ENCODE measurements at places on chromosomes 11 and 22.

DNA sequence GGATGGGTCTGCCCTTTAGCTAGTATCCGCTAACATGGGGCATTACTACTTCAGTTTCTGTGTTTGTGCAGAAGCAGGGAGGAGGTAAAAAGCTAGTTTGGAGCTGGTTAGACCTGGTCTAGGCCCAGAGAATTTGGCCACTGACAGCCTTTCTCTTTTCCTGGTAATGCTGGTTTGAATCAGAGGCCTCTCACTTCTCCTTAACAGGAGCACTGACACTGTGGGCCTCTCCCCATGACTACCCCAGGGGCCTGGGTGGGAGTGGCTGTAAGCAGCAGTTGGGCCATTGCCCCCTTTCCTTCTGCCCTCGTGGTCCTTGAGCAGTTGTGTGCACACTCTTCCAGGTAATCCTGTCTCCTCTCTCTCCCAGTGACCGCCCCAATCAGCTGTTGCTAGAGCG, 8.5 kb upstream of the SLC25A18 start:
- no peak for DNase-seq

DNA sequence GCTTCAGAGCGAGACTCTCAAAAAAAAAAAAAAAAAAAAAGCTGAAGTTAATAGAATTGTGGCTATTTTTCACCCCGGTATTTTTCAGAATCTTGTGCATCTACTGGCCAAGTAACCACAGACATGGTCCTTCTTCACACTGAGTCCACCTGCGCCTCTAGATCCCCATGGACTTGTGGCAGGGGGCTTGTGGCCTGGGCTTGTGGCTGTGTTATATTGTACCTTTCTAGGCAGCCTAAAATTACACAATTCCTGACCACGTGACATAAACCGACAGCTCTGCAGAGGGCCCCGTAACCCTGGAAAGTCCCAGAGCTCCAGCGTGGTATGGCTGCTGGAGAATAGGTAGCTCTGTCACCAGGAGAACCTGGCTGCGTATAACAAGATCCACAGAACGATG, 10.9 kb upstream of the NAALADL1 start:
- peak; percentile 29 for DNase-seq

DNA sequence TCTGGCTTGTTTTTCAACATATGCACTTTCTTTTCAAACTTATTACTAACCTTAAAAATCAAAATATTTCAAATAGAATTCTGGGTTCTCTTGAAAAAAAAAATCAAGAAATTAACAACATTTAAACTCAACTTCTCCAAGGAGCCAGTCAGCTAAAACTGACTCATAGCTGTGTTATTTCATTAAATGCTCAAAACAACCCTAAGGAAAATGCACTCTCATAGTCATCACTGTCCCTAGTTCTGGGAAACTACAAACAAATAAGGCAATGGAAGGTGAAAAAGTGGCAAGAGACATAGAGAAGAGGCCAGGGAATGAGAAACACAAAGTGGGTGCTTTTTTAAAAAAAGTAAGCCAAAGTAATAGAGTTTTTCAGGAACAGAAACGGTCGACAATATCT, 4.1 kb upstream of the ARHGAP20 start:
- no peak for DNase-seq

DNA sequence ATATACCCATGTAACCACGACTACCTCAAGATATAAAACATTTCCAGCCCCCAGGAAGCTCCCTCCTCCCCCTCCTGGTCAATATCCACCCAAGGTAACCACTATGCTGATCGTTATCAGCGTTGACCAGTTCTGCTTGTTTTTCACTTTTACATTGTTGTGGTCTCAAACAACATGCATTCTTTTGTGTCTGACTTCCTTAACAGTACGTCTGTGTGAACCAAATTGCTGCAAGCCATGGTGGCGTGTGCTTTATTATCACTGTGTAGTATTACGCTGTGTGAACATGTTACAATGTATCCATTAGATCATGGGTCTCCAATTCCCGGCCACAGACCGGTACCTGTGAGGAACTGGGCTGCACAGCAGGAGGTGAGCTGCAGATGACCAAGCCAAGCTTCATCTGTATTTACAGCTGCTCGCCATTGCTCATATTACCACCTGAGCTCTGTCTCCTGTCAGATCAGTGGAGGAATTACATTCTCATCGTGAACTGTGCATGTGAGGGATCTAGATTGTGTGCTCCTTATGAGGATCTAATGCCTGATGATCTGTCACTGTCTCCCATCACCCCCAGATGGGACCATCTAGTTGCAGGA, 15.5 kb upstream of the GRK3 start:
- no peak for DNase-seq

DNA sequence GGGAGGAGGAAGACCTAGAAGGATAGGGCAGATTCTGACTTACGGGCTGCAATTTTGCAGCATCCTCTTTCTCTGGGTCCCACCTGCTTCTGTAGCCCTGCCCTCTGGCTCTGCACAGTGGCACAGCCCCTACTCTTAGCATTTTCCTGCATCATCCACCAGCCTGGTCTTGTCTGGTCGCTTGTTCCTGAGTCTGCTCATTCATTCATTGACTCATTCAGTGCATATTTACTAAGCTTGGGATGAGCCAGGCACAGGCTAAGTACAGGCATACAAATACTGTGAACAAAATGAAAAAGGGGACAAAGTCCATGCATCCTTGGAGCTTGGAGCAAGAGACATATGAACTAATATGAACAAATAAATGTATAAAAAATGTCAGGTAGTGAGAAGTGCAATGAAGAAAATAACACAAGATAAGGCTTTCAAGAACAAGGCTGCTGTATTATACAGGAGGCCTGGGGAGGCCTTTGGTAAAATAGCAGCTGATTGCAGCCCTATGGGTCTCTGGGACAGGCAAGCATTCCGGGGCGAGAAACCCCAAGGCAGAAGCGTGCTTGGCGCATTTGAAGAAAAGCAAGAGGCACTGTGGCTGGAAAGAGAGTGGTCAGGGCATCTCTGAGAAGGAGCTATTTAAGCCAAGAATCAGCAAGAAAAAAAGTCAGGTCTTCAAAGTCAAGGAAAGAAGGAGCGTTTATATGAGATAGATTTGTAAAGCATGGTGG, 108.0 kb upstream of the ALX4 start:
- no peak for DNase-seq

DNA sequence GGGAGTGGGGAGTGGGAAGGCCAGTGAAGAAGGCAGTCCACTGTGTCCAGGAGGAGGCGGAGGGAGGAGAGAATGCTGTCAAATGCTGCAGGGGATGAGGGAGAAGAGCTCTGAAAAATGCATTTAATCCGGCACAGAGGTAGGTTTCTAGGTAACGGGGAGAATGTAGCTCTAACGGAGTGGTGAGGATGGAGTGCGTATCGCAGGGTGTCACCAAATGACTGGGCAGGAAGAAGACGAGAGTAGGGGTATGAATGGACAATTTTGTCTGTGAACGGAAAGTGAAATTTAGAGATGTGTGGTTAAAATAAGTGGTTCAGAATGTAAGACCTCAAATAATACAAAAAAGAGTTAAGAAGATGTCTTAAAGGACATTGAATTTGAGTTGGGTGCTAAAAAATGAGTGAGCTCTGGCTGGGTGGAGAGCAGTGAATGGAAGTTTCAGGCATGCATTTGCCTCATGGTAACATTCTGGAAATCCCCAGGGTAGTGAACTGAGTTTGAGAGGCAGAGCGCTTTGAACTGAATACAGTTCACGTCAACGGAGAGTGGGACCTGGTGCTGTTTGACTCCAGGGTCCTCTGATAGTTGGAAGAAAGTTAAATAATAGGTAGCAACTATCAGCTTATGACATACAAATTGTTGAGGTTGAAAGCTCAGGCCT, 81.3 kb upstream of the CADM1 start:
- DNase-seq: peak; percentile 70

- no peak for DNase-seq
Observed at GRCh38 chr11:113947994-113948393, 26.9 kb upstream of the HTR3A start.

DNA sequence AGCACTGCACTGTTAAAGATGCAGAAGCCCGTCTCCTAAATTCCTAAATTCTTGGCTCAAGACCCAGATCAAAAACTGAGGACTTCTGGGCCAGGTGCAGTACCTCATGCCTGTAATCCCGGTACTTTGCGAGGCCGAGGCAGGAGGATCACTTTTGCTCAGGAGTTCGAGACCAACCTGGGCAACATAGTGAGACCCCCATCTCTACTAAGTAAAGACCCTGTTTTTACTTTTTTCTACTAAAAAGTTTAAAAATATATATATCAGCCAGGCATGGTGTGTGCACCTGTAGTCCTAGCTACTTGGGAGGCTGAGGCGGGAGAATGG, 29.7 kb downstream of the PDGFB start:
- no peak for DNase-seq

- peak; percentile 48 for DNase-seq
Observed at GRCh38 chr11:36376009-36376887, 80.2 kb downstream of the PRR5L start.

- DNase-seq: no peak
Observed at GRCh38 chr11:1565173-1565903, 6.7 kb downstream of the DUSP8 start.

DNA sequence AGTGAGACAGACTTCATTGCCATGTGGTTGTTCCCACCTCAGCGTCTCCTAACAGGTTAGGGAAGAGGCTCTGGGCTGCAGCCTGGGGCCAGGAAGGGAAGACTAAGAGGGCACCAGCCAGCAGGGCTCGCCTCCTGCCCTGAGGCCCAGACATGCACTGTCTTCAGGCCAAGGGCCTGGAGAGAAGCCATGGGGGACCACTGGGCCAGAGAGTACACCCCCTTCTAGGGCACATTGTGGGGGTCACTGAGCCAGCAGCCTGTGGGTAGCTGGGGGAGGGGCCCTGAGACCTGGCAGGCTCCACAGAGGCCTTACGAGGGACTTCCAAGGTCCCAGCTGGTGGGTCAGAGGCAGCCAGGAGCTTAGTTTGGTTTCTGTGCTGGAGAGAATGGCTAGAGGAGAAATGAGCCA, 25.0 kb upstream of the MYRF start:
- DNase-seq: no peak

DNA sequence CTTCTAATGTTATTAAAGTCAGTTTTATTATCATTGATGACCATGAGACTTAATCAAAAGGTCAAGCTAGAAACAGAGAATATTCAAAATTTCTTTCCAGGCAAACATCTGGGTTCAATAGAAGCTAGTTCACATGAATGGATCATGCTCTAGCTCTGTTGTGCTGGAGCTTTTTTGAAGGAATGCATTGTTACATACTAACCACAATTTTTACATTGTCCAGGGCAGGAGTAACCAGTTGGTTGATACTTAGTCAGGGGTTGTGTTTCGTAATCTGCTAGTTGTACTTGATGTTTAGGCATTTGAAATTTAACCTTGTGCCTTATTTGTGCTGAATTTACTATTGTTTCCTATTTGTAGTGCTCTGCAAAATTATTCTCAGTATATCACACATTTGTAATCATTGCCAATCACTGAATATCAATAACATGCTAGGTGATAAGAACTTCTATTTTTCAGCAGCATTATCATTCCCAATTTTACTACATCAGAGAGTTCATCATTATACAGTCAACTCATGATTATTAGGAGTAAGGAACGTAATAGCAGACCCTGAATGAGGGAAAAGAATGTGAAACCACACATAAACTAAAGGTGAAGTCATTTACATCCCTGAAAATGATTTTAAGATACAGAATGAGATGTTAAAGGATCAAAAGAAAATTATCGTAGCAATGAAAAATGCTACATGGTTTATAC, 23.2 kb downstream of the NF2 start:
- DNase-seq: no peak

DNA sequence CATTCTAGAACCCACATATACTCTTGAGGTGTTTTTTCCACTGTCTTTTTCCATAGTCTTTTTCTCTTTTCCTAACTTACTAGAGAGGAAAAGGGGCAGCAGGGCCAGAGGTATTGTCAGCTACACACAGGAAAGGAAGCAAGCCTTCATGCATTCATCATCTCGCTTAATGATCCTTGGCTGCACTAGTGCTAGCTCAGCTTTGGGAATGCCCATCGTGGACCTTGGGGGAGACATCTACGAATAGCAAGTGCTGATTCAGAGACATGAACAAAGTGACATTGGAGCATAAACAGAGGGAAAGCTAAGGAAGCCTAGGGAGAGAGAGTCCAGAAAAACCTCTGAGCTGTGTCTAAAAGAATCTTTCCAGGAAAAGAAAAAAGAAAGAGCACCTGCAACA, 466.3 kb upstream of the ARHGAP42 start:
- no peak for DNase-seq

GRCh38 chr11:113778111-113778910, 1.3 kb upstream of the CLDN25 start:
- no peak for DNase-seq

DNA sequence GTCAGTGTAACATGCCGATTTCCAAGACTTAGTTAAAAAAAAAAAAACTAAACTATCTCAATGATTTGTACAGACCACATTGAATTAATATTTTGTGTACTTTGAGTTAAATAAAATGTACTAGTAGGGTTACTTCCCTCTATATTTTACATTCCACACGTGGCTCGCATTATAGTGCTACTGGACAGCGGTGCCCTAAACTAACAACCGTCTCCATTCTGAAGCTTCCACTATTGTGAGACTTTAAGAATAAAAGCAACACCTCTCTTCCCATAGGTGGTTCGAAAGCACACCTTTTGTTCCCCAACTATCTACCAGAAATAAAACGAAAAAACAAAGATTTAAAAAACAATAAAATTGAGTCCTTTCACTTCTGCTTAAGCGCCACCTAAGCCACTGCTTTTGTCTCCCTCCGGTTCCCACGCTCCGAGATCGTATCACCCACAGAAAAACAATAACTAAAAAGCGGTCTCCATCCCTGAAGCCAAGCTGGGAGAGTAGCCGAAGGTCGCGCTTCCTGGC, 380 bp upstream of the TTC17 start:
- DNase-seq: no peak

- no peak for DNase-seq
Observed at GRCh38 chr22:49257551-49257961, 570.1 kb downstream of the BRD1 start.

DNA sequence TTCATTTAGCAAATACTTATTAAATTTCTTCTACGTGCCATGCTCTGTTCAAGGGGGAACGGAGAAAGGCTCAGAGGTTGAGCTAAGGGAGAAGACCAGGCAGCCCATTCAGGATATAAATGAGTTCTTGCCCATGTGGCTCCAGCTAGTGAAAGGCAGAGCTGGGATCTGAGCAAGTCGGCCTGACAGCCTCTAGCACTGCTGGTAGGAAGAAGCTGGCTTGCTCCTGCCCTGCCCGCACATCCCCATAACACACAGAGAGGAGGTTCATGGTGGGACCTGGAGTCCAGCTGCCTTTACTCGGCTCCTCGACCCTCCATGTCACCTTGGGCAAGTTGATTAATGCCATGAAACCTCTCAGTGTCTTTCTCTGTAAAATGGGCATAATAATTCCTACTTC, 2.0 kb downstream of the SLC15A3 start:
- DNase-seq: no peak

- no peak for DNase-seq
Observed at GRCh38 chr11:61280883-61281580, 14.1 kb downstream of the VWCE start.

- DNase-seq: peak; percentile 81
Observed at GRCh38 chr11:63564056-63564774, 1.0 kb upstream of the PLAAT2 start.

DNA sequence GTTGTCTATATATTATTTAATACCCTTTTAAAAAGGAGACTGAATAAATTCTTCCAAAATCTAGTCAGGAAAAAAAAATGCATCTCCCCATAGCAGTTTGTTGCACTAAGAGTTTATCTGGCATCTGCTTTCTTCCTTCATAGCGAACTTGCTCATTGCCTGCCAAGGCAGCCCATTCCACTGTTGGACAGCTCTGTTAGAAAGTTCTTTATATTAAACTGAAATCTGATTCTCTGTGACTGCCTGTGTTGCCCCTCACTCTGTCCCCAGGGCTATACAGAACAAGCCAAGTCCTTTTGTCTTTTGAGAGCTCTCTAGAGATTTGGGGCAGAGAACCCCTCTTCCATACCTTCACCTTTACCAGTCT, 3.3 kb upstream of the CHRDL2 start:
- DNase-seq: no peak

GRCh38 chr22:39992088-39992826, 2.5 kb upstream of the FAM83F start:
- no peak for DNase-seq
